ENCODE measurements at places on chromosomes 2 and 18. TPM values are rescaled to one million over a fixed set of nuclear protein-coding genes. Genes with fewer than 3 reads are reported as not detected.

GRCh38 chr2:69163109-69163508 is 150.1 kb downstream of the ANTXR1 start:
- DNase-seq: peak; percentile 93

GRCh38 chr18:7953095-7953958 is 386.2 kb downstream of the PTPRM start:
- DNase-seq: no peak

GRCh38 chr2:186717320-186718007 is 23.6 kb downstream of the FAM171B start:
- peak; percentile 3 for DNase-seq

DNA sequence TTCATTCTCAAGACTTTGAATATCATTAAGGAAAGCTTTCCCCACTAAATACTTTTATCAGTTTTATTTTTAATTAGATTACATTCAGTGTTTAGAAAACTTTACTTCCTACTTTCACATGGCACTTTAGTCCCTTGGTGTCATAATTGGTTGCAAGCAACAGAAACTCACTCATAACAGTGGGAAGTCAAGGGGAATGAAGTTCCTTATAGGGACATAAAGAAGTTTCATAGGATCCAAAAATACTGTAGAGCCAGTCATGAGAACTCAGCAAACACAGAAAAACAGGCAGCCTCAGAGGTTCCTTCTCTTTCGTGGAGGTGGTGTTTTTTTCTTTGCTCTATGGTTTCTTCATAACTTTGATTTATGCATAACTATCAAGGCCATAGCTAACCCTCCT is 809.0 kb downstream of the BCL11A start:
- no peak for DNase-seq

DNA sequence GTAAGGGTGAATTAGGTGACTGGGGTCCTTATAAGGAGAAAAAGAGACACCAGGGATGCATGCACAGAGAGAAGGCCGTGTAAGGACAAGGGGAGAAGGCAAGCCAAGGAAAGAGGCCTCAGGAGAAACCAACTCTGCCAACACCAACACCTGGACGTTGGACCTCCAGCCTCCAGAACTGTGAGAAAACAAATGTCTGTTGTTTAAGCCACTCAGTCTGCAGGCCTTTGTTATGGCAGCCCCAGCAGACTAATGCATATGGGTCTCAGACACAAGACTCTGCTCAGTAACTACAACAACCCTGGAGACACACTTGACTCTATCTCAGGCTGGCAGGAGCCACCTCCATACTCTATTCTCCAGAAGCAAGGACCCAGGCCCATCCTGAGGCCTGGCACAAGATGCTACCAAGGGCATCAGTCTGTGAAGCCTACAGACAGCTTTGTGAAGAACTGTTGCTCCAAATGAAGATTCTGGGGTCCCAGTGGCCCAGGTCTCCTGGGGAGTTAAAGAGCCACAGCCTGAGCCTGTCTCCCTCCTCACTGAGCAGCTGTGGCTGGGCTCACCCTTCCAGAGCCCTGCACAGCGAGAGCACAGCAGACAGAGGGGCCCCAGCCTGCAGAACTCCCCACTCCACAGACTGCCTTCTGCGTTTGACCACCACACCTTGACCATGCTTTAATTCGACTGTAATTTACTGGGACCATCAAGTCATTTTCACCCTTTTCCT is 43.0 kb upstream of the SLC35G4 start:
- no peak for DNase-seq

- DNase-seq: no peak
Measured at GRCh38 chr2:41865263-41865662, 182.6 kb upstream of the PKDCC start.

DNA sequence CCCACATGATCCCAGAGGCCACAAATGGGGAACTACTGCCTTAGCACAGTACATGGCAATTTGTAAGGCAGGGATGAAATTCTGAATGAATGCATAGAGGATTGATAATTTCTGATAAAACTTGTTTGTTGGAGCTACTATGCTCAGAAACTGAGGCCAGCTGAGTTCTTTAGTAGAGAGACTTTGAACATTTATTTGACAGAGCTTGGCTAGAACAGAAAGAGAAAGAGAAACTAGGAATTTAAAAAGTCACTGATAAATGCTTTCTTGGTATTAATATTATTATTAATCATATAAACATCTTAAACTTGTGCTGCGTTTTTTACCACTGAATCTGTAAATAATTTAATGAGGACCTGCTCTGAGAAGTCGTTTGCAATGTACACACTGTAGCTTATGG is 923.7 kb upstream of the CNTNAP5 start:
- peak; percentile 27 for DNase-seq

GRCh38 chr2:203790134-203790852 is 77.3 kb upstream of the CTLA4 start:
- no peak for DNase-seq

DNA sequence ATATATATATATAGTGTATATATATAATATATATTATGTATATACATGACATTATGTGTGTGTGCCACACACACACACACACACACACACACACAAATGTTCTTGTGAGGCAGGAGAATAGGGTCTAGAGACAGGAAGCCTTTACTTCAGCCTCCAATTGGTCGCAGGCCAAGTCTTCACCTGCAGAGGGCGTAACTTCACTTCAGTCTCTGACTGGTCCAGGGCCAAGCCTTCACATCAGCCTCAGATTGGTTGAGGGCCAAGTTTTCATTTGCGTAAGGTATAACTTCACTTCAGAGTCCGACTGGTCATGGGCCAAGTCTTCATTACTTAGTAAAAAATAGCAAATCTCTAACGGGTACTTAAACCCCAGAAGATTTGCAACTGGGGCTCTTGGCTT is 13.2 kb upstream of the SS18 start:
- peak; percentile 2 for DNase-seq

DNA sequence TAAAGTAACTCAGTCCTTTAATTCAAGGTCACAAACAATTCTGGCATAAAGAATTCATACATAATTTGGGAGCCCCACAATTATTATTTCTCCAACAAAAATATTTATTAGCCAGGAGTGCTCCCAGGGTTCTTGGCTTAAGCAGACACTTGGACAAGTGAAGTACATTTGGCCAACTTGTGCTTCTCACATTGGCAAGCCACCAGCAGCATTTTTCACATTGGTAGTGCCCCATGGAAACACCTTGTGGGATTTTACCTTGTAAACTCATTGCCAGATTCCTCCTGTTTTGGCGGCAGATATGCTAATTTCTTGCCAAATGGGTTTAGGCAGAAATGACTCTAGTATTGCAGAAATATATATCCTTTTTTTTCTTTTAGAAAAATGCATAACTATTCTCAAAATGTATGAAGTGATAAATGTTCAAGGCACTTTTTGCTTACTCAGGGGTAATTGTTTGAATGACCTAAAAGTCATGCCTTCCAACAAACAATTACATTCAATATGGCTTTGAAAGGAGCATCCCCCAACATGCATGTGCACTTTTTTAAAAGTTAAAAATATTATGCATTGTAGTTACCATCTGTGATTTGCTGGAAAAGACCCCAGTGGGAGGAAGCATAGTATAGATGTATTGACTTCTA is 113.5 kb downstream of the CSRNP3 start:
- no peak for DNase-seq

DNA sequence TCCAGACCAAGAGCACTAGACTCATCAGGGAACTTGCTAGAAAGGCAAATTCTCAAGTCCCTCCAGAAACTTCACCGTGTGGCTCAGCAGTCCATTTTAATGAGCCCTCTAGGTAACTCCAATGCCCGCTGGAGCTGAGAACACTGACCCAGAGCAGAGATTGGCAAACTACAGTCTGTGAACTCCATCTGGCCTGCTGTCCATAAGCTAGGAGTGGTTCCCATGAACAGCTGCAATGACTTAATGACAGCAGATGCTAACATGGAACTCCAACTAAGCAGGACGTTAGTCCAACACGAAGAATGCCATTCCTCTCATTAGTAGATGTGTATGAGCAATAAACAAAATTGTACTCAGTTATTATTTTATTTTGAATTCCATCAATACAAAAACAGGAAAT is 371.9 kb downstream of the STK39 start:
- DNase-seq: no peak

DNA sequence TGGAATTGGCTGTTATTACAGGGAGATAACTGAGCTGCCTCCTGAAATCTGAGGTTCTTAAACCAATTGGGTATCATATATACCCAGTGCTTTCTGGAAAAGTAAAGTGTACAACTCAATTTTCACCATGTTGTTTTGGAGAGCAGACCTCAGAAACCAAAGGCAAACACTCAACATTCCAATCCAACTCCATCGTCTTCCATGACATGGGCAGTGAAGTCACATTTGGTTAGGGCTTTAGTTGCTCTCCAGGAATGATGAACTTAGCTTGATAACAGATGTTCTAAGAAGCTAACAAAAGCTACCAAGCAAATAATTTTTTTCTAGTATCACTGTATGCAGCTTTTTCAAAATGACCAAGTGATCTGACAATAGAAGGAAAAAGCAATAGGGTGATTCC is 107.0 kb upstream of the SLC35G4 start:
- DNase-seq: no peak

DNA sequence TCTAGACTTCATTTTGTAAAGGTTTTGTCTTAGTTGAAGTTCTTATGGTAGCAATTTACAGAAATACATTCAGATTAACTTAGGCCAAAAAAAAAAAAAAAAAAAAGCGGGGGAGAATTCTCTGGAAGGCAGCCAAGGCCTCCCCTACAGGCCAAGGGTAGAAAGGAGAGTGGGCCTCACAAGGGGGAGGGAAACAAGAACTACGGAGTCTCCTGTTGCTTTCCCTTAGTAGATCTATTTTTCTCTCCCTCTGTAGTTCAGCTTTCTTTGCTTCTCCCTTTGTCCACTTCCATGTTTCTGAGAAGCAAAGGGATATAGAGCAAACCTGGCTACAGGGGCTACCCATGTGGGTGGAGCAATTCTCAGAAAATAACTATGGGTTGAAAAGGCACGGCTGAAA is 2.4 kb upstream of the STK11IP start:
- DNase-seq: no peak

GRCh38 chr2:239409976-239410375 is 9.2 kb upstream of the HDAC4 start:
- DNase-seq: no peak

- peak; percentile 16 for DNase-seq
Measured at GRCh38 chr2:237967463-237967951, 693 bp downstream of the UBE2F start.

DNA sequence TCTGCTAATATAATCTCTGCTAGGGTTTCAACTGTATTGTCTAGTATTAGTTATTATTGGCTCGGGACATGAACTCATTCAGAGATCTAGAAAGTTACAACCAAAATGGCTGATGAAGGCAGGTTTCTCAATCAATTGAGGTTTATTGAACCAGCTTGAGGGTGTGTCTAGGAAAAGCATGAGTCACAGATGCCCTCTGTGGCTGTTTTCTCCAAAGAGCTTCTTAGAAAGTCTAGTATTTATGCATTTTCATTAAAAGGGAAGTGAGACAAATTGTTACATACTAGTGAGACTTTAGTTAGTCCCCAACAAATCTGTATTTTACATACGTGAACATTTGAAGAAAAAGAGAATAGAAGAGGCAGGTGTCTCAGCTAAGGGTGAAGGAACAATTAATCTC is 23.0 kb upstream of the RTTN start:
- no peak for DNase-seq

DNA sequence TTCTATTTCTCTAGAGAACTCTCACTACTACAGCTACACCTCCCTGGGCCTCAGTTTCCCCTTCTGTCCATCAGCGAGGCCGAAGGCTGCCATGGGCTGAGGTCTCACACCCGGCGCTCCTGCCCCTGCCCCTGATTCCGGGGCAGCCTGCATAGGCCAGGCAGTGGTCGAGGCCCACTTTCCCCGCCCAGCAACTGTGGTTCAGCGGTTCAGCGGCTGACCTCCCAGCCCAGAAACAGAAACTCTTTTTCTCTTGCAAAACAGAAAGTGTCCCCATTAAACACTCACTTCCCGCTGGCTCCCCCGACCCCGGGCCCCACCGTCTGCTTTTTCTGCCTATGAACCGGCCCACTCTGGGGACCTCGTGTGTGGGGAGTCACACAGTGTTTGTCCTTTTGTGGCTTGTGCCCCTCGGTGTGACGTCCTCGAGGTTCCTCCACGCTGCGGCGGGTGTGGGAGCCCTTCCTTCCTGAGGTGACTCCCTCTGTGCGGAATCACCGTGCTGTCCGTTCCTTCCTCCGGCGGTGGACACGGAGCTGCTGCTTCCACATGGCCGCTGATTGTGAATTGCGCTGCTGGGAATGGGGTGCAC is 16.0 kb downstream of the PDCD1 start:
- DNase-seq: peak; percentile 14

- no peak for DNase-seq
Measured at GRCh38 chr2:39470580-39470979, 33.5 kb upstream of the MAP4K3 start.

DNA sequence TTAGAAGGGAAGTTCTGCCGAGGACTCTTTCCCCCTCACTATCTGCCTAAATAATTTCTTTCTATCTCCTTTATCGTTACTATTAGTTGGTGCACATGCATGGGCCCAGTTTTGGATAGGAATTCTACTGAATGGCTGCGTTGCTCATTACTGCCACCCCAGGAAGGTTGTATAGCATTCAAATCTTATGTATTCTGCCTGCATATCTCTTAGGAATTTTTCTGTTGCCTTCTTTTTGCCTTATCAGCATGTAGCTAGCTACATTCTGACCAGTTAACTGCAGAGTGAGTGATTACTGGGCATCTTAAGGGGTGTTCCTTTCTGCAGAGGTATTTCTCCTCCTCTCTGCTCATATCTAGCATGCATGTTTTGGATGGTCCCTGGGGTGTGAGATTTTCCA is 239.6 kb downstream of the TDRD15 start:
- no peak for DNase-seq

DNA sequence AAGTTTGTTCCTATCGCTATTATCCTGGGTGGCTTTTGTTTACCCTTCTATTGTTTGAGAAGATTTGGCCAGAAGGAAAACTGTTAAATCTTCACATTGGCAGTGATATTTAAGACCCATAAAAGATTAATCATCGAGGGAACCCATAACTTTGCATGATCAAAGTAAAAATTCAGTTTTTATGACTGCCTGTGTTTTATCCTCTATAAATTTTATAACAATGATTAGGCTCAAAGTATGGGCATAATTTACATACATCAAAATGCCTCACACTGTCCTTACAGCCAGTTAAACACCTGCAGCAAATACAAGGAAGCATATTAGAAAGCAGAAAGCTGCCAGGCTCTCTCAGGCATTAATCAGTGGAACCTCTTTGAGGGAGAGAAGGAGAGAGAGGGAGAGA is 289.1 kb downstream of the ICOS start:
- no peak for DNase-seq

GRCh38 chr2:169798397-169798717 is 314 bp upstream of the SSB start:
- DNase-seq: no peak

DNA sequence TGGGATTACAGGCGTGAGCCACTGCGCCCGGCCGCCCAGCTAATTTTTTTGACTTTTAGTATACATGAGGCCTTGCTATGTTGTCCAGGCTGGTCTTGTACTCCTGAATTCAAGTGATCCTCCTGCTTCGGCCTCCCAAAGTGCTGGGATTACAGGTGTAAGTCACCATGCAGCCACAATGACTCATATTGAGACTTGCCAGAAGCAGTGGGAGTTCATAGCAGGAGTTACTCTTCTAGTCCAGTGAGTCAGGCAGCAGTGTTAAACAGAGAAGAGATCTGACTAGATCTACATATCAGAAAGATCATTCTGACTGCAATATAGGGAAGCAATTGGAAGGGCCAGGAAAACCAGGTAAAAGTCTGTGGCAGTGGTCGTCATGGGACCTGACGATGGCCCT is 1.5 kb upstream of the FLACC1 start:
- DNase-seq: peak; percentile 65

Gene ASB18
- total RNA-seq: not detected

Gene RFTN2
- 4.7 TPM for total RNA-seq

Gene SRD5A2
- total RNA-seq: not detected

Gene MOGAT1
- total RNA-seq: not detected

Gene PAX3
- total RNA-seq: not detected

Measured in fibroblast of villous mesenchyme (primary cell).